ENCODE measurements at places on chromosomes 7 and 10.

DNA sequence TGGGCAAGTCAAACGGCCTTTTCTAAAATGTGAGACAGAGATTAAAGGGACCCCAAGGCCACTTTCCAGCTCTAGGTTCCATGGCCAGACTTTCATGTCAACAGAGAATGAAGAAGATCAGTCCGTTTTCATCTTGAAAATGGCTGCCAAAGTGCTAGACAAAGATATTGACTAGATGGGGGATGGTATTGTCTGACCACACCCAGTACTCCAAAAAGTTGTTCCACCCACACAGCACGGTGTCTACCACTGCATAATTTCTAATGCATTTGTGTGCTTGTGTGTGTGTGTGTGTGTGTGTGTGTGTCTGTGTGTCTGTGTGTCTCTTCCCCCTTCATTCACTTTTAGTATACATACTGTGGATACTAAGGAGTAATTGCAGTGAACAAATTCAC is 1.3 kb downstream of the COL1A2 start:
- DNase-seq = no peak

- no peak for DNase-seq
Observed at GRCh38 chr7:151836191-151836926, 40.6 kb downstream of the PRKAG2 start.

- no peak for DNase-seq
Observed at GRCh38 chr7:74002474-74003017, 25.4 kb upstream of the ELN start.

DNA sequence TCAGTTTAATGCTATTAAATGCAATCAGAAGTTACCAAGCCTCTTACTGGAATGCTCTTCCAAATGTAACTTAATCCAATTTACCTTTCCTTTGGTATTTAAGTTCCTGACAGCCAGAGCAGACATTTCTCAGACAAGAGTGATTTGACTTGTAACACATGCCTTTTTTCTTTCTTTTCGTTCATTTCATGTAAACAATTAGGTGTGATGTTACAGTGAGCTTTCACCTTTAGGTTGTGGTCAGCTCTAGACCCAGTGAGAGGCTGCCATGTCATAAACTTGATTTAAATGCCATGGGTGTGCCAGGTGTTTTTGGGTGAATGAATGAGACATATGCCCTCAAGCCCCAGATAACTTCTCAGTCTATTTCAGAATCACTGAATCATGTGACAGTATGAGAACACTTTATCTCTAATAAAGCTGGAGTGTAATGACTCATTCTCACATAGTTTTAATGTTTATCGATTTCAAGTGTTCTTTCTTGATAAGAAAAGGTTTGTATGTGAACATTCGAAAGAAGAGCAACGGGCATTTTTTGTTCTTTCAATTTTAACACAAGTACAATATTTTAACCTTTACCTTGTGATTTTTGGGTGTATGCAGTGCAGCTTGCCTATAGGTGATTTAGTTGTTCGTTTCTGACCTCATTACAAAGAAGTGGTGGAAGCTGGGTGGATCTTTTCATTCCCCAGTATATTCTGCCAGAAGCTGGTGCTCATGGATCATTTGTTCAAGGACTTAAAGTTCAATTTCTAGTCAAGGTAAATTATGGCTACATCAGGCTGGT is 61.5 kb downstream of the CHN2 start:
- no peak for DNase-seq

Data from brain pericyte (primary cell).